Parietal lobe (tissue), 2 donors: ENCODE measurements at places on chromosomes 2 and 18. TPM values are rescaled to one million over a fixed set of nuclear protein-coding genes. Genes with fewer than 3 reads are reported as not detected.

The FZD7 gene
- 7.2 TPM for total RNA-seq

The MARCO gene
- total RNA-seq: not detected

The PLGLB1 gene
- 44.1 TPM for total RNA-seq

The DARS1 gene
- 44.4 TPM for total RNA-seq

The ZAP70 gene
- 1.9 TPM for total RNA-seq

The CELF4 gene
- 62.9 TPM for total RNA-seq

The KANSL1L gene
- total RNA-seq: 96.4 TPM

The COLEC12 gene
- 5.0 TPM for total RNA-seq

The MATN3 gene
- 1.3 TPM for total RNA-seq

The ABCB11 gene
- 1.6 TPM for total RNA-seq

The CHRNG gene
- not detected for total RNA-seq

The SNTG2 gene
- 8.5 TPM for total RNA-seq

The C1QL2 gene
- 1.6 TPM for total RNA-seq

The CHMP1B gene
- 54.5 TPM for total RNA-seq

The HSPE1 gene
- total RNA-seq: 53.5 TPM

The PLEK gene
- 0.94 TPM for total RNA-seq

The KLHL41 gene
- total RNA-seq: 2.8 TPM

The ZBTB14 gene
- 27.9 TPM for total RNA-seq

The CTAGE1 gene
- not detected for total RNA-seq

The MAP2 gene
- 1,096 TPM for total RNA-seq

The VWA3B gene
- total RNA-seq: 1.3 TPM

The KIAA2012 gene
- total RNA-seq: 1.9 TPM

The AMER3 gene
- 45.4 TPM for total RNA-seq

The DCTN1 gene
- total RNA-seq: 142 TPM

The GREB1 gene
- 3.8 TPM for total RNA-seq

The RFTN2 gene
- 26.0 TPM for total RNA-seq

The SLC8A1 gene
- total RNA-seq: 160 TPM

The REG3A gene
- total RNA-seq: not detected

The ASB18 gene
- not detected for total RNA-seq

The ZNF396 gene
- 4.4 TPM for total RNA-seq

The GPR55 gene
- total RNA-seq: not detected

The DSC2 gene
- total RNA-seq: 4.1 TPM

The SKA1 gene
- total RNA-seq: 1.9 TPM

The ZSWIM2 gene
- 0.63 TPM for total RNA-seq

The CNTNAP5 gene
- total RNA-seq: 65.1 TPM

The ALMS1 gene
- total RNA-seq: 145 TPM

The AQP12A gene
- total RNA-seq: not detected

The FSHR gene
- not detected for total RNA-seq

The IGFBP5 gene
- total RNA-seq: 11.6 TPM

The SERPINB5 gene
- total RNA-seq: not detected

The VAMP5 gene
- not detected for total RNA-seq

The TXNDC2 gene
- not detected for total RNA-seq

The CYP27A1 gene
- 3.4 TPM for total RNA-seq

The TRABD2A gene
- total RNA-seq: 1.6 TPM

The ABCG5 gene
- total RNA-seq: not detected

The NYAP2 gene
- total RNA-seq: 21.9 TPM

The FAM228A gene
- 9.4 TPM for total RNA-seq

The SP9 gene
- total RNA-seq: 20.0 TPM

The EGR4 gene
- not detected for total RNA-seq
